CD4-positive, CD25-positive, alpha-beta regulatory T cell (primary cell): ENCODE measurements at places on chromosomes 5 and 9. TPM values are rescaled to one million over a fixed set of nuclear protein-coding genes. Genes with fewer than 3 reads are reported as not detected.

The SLC45A2 gene
- not detected for total RNA-seq

The LRRTM2 gene
- not detected for total RNA-seq

The MXD3 gene
- total RNA-seq: 8.7 TPM

The LHFPL2 gene
- 0.47 TPM for total RNA-seq

The NR4A3 gene
- total RNA-seq: 84.1 TPM

The ZFP2 gene
- 0.30 TPM for total RNA-seq

The LRRC26 gene
- total RNA-seq: not detected

The SLC26A2 gene
- total RNA-seq: 6.7 TPM

The CSF1R gene
- not detected for total RNA-seq

The BARHL1 gene
- total RNA-seq: not detected

The WNK2 gene
- 0.22 TPM for total RNA-seq

The TAF11L13 gene
- not detected for total RNA-seq

The FOXD4L6 gene
- not detected for total RNA-seq

The FOXD4L3 gene
- not detected for total RNA-seq

The FBP2 gene
- not detected for total RNA-seq

The CMYA5 gene
- 0.10 TPM for total RNA-seq

The RPS14 gene
- total RNA-seq: 3,121 TPM

The IL3 gene
- not detected for total RNA-seq

The CBY3 gene
- not detected for total RNA-seq

The BAAT gene
- total RNA-seq: 0.15 TPM

The LHX2 gene
- total RNA-seq: not detected

The SLC36A2 gene
- total RNA-seq: not detected

The UBAC1 gene
- total RNA-seq: 23.8 TPM

The GRK6 gene
- total RNA-seq: 228 TPM

The PCDHB2 gene
- total RNA-seq: not detected

The CNTNAP3B gene
- not detected for total RNA-seq
